ENCODE measurements at places on chromosomes 12 and 14.

- DNase-seq = no peak
These were observed 29.1 kb downstream of the JDP2 start for GRCh38 chr14:75456997-75457335.

DNA sequence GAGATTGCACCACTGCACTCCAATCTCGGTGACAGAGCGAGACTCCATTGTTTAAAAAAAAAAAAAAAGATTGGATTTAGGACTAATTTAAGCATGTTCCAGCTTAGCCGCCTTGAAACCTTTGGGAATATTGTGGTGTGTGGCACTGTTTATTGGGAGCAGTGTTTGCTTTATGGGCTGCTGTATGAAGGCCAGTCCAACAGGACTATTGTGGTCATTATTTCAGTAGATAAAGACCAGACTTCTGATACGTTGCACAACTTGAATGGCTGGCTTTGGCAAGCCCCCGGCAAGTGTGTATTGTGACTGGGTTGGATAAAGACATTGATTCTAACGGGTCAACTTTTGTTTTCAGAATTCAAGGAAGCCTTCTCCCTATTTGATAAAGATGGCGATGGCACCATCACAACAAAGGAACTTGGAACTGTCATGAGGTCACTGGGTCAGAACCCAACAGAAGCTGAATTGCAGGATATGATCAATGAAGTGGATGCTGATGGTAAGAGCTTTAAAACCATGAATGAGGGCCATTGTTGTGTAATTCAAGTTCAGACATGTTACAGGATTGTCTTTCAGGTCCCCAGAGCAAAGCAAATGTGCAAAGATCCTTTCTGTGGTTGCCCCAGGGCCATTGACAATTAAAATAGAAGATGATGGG is 4.2 kb downstream of the CALM1 start:
- DNase-seq = no peak

- peak; percentile 94 for DNase-seq
These were observed 94.2 kb downstream of the LLPH start for GRCh38 chr12:66036317-66036716.

DNA sequence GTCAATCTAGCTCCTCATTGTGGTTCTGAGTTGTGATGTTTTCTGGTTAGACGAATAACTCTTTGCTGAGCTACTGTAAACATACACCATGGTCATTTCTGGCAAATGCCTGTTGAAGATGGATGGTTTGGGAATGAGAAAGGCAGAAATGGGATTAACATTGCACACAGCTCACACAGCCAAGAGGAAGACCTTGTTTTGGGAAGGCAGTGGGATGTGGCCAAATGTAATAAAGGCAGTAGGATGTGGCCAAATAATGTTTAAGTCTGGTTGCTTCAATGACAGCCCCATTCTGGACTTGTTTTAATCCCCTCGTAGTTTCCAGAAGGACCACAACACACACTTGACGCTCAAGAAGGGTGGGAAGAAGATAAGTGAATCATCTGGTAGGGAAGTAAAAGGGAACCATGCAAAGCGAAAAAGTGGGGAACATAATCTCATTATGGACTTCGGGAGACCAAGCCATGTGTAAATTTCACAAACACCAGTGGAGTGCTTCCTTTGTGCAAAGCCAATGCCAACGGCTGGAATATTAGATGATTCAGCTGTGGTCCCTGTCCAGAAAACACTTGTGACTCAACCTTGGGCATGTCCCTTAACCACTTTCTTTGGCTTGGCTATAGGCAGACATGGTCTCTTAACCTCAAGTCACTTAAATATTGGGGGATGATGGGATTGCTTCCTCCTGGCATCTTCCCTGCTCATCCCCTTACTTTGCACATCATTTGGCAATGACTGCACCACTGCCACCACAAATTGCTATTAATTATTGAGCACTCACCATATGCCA is 284.4 kb upstream of the CRY1 start:
- DNase-seq = no peak

GRCh38 chr14:74911704-74912103 is 11.4 kb downstream of the RPS6KL1 start:
- no peak for DNase-seq

- no peak for DNase-seq
These were observed 22.7 kb upstream of the MGST1 start for GRCh38 chr12:16324772-16325171.

- no peak for DNase-seq
These were observed 71.3 kb upstream of the HECTD1 start for GRCh38 chr14:31278883-31279282.

GRCh38 chr14:91858536-91859275 is 8.6 kb downstream of the TC2N start:
- no peak for DNase-seq

GRCh38 chr12:64450711-64451486 is 1.0 kb upstream of the TBK1 start:
- no peak for DNase-seq

DNA sequence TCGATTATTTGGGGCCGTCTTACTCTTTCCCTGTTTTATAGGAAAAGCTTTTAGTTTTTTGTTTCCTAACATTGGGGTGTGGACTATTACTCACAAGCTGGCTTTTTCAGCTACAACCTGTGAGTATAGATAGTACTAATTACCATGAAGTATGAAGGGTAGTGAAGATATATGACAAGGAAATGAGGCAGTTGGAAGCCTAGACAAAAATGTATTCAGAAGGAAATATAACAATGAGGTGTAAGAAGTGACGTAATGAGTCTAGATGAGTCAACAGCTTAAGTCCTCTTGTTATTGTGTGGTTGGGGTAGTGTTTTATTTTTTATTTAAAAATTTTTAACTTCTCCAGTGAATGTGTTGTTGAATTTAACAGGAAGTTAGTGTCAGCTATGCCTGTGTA is 804.5 kb downstream of the NRXN3 start:
- DNase-seq = no peak

DNA sequence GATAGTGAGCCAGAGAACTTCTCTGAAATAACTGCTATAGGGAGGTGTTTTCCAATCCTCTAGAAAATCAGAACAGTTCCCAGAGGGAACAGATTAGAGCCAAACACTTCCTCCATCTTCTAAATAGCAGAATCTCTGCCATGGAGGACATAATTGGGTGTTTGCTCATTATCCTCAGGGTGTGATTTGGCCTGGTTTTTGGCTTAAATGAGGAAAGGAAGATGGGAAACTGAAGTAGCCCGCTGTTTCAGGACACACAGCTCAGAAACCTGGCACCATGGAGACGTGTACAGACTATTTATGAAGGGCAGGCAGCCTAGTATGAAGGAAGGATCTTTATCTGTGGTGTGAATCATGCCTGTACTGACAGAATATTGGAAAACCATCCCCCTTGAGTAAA is 231.7 kb upstream of the PRKD1 start:
- DNase-seq = no peak
